Naive thymus-derived CD4-positive, alpha-beta T cell (primary cell): ENCODE measurements at places on chromosomes 6 and 20. TPM values are rescaled to one million over a fixed set of nuclear protein-coding genes. Genes with fewer than 3 reads are reported as not detected.

- no peaks in the 10 kb centered on the region for H3K4me1 ChIP-seq
- H3K36me3 ChIP-seq: no peaks in the 10 kb centered on the region
- no peak overlapping the region for H3K4me3 ChIP-seq
- H3K27me3 ChIP-seq: no peaks in the 10 kb centered on the region
- no peak overlapping the region for H3K27ac ChIP-seq
Observed at GRCh38 chr6:25175196-25175595, 104.0 kb upstream of the CARMIL1 start.

The RNF182 gene
- total RNA-seq: not detected

GRCh38 chr6:34656378-34657036 lies 40.1 kb downstream of the ILRUN start:
- peak overlapping the region; percentile 72 for H3K27ac ChIP-seq
- peaks cover 17% of the 10 kb centered on the region for H3K4me1 ChIP-seq
- no peak for DNase-seq
- peak overlapping the region; percentile 55 for H3K4me3 ChIP-seq

DNA sequence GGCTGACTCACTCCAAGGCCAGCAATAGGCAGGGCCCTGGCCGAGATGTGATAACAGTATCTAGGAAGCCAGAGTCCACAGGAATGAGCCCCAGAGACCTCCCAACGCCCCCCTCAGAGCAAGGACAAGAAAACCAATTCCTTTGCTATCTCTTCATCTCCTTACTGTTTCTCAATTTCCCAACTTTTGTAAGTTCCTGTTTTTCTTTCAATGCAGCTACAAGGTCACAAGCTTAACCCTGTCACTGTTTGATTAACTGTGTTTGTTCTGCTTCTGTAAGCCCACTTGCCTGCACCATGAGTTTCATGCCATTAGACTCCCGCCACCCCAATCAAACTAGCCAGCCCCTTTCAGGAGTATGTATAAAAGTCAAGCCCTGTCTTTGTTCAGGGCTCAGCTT lies 3.5 kb downstream of the FKBP1C start:
- H3K27ac ChIP-seq: no peak overlapping the region
- H3K4me3 ChIP-seq: no peak overlapping the region
- no peaks in the 10 kb centered on the region for H3K4me1 ChIP-seq
- H3K36me3 ChIP-seq: no peaks in the 10 kb centered on the region
- H3K27me3 ChIP-seq: no peaks in the 10 kb centered on the region

- no peak overlapping the region for H3K4me3 ChIP-seq
- no peaks in the 10 kb centered on the region for H3K36me3 ChIP-seq
- DNase-seq: no peak
Observed at GRCh38 chr6:143695130-143695968, 17.6 kb downstream of the PHACTR2 start.

DNA sequence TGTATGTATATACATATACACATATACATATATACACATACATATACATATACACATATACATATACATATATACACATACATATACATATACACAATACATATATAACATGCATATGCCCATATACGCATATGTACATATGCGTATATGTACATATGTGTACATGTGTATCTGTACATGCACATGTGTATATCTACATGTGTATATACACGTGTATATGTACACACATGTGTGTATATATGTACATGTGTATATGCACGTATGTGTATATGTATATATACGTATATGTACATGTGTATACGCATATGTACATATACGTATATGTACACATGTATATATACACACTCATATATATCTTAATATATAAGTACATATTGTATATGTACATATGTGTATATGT lies 60.3 kb downstream of the RGS17 start:
- H3K4me3 ChIP-seq: no peak overlapping the region
- H3K4me1 ChIP-seq: no peaks in the 10 kb centered on the region
- DNase-seq: no peak
- no peak overlapping the region for H3K27ac ChIP-seq

The KCNK16 gene
- total RNA-seq: not detected

GRCh38 chr6:28633445-28634215 lies 107.9 kb downstream of the GPX5 start:
- H3K27ac ChIP-seq: no peak overlapping the region
- H3K36me3 ChIP-seq: no peaks in the 10 kb centered on the region
- H3K27me3 ChIP-seq: peaks cover 20% of the 10 kb centered on the region
- H3K4me3 ChIP-seq: no peak overlapping the region
- peaks cover 3% of the 10 kb centered on the region for H3K4me1 ChIP-seq
- DNase-seq: no peak

DNA sequence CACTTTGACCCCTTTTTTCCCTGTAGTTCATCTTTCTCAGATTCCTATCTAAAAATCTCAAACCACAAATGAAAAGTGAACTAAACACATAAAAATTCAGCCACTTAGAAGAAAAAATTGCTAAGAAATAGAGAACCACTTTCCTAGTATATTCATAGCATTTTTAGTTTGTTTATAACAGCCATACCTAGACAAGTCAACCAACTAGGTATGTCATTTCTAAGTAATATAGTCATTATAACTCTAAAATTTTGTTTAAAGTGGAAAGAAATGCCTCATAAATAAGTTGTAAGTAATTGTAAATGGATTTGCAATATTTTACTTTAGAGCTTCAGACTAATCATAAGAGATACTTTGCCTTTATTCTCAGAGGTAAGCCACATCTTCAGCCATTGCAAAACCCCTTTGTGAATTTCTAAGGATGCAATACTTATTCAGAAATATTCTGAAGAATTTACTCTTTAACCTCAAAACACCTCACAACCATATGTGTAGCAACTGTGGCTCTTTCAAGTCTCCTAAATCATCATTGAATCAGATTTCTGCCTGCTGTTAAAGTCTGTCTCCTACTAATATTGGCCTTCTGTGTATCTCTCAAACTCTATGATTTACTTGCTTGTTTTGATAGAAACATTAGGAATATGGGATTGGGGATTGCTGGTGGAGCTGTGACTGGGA lies 6.9 kb upstream of the SUMO4 start:
- H3K27ac ChIP-seq: no peak overlapping the region
- no peak overlapping the region for H3K4me3 ChIP-seq
- no peak for DNase-seq
- H3K27me3 ChIP-seq: no peaks in the 10 kb centered on the region
- peaks cover 7% of the 10 kb centered on the region for H3K4me1 ChIP-seq

The SYNDIG1 gene
- total RNA-seq: not detected

DNA sequence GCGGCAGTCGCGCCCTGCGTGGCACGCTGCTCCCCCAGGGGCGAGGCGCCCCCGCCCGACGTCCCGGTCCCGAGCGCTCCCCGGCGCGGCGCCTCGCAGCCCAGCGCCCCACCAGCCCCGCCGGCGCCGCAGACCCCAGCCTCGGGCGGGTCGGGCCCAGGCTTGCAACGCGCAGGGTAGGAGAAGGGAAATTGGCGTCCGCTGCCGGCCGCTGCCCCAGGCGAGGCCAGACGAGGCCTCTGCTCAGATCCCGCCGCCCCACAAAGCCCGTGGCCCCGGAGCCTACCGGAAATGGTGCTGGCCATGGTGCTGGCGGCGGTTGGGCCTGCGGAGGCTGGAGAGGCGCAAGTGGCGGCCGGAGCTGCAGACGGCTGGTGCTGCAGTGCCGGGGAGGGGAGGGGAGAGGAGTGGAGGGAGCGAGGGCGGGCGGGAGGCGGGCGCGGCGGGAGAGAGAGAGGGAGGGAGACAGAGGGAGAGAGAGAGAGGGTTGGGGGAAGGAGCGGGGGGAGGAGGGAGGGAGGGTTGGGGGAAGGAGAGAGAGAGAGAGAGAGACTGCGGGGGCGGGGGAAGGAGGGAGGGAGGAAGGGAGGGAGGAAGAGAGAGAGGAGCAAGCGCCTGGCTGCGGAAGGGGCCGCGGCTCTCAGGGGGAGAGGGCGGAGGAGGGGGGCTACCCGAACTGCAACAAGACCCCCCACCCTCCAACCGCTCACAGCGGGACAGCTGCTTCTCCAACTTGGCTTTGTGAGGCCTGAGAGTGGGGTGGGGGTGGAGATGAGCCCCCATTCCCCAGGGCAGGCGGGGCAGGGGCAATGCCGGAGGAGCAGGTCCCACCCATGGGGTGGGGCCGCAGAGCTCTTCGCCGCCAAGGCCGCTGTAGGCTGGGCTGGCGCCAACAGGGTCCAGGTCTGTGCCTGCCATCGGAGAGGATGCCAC lies at the start of gene STMN3:
Gene STMN3 (minus strand): TSS at position 384 of the 933 bp plus-strand sequence. CDS start 79 bp downstream, at position 305.
- H3K4me3 ChIP-seq: peak within 1 kb of the TSS; percentile 70
- H3K27me3 ChIP-seq: no peaks in the 10 kb centered on the region
- peak within 1 kb of the TSS; percentile 60 for H3K27ac ChIP-seq
- peak; percentile 63 for DNase-seq
- H3K36me3 ChIP-seq: peaks cover 12% of the 10 kb centered on the region

DNA sequence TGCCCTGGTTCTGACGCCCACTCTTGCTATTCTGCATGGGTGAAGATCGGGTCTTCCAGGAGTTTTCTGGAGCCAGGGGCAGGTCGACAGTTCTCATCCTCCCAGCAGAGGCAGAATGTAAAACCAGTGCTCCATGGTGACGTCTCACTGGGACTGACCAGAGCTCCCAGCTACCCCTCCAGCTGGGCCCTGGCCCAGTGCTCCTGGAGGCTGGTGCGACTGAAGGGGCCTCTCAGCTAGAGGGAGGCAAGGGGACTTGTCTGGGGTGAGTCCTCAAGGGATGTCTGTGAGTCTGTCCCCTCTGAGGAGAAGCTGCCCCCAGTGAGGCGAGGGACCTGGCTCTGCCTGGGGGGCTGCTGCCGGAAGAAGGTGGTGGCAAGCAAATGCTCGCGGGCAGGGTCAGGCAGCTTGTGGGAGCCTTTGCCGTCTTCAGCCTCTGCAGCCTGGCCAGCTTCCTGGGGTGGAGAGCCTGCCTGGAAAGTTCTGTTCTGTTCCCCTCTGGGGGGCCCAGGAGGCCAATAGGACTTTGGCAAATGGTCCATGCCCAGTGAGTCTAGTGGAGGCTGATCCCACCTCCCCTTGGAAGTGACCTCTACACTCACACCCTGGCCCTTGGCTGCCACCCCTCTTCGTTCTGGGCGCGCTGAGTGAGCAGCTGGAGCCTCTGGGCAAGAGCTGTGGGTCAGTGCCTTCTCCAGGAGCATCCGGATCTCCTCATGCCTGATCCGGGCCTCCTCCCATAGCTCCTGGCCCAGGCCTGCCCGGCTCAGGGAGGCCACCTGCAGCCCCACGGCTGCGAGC lies 47.5 kb downstream of the KIAA1755 start:
- no peak for DNase-seq
- H3K27ac ChIP-seq: no peak overlapping the region
- H3K36me3 ChIP-seq: no peaks in the 10 kb centered on the region
- H3K4me3 ChIP-seq: no peak overlapping the region

DNA sequence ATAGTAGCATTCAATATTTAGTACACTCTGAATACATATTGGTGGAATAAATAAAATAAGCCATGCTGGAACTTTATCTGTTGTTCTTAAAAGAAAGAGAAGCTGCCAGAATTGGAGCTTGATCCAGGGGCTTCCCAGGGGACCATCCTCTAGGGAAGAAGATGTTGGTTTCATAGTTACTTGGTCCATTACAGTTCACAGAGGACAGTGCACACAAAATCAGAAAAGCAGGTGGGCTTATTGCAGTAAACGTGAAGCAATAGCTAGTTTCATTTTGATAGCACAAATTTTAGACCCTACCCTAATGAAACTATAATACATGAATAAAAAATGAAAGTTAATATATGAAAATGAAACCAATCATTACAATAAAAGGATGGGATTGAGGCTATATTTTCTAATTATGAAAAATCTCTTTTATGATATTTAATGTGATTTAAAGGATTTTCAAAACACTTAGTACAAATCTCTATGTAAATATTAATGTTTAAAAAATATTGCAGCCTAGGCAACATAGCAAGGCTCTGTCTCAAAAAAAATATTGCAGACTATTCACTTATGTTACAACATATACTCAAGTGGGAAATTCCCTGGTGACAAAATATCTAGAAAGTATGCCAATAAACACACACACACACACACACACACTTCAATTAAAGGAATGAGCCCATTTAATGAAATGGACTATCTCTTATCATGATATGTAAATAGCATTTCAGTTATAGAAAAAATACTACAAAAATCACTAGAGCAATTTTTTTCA lies 227.0 kb upstream of the MARCKS start:
- H3K27ac ChIP-seq: no peak overlapping the region
- DNase-seq: no peak
- no peaks in the 10 kb centered on the region for H3K27me3 ChIP-seq
- H3K4me3 ChIP-seq: no peak overlapping the region

DNA sequence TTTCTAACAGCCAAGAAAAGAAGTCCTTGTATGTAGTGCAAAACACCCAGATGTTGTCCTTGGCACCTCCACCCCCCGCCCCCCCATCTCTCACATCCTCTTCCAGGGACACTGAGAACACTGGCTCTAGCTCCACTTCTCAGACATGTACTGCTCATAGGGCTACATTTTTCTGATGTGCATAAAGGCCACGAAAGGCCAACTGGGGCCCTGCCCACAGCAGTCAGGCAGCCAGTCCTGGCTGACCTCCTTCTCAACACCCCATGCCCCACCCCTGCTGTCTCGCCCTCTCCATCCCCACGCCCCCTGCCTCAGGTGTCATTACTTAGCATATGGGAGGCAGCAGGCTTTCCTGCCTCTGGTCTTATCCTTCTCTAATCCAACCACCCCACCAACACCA lies 11.3 kb downstream of the GABRR1 start:
- no peaks in the 10 kb centered on the region for H3K4me1 ChIP-seq
- H3K4me3 ChIP-seq: no peak overlapping the region
- H3K36me3 ChIP-seq: no peaks in the 10 kb centered on the region
- no peaks in the 10 kb centered on the region for H3K27me3 ChIP-seq
- no peak for DNase-seq

The ABCC10 gene
- 74.6 TPM for total RNA-seq

DNA sequence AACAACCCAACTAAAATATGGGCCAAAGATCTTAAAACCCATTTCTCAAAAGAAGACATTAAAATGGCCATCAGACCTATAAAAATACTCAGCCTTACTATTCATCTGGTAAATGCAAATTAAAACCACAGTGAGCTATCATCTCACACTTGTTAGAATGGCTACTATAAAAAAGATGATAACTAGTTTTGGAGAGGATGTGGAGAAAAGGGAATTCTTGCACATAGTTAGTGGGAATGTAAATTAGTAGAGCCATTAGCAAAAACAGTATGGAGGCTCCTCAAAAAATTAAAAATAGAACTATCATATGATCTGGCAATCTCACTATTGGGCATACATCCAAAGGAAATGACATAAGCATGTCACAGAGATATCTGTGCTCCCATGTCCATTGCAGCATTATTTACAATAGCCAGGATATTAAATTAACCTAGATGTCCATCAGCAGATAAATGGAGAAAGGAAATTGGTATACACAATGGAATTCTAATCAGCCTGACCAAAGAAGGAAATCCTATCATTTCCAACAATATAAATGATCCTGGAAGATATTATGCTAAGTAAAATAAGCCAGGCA lies 2.9 kb downstream of the SIRPB1 start:
- no peak overlapping the region for H3K27ac ChIP-seq
- H3K4me1 ChIP-seq: peaks cover 21% of the 10 kb centered on the region
- no peak for DNase-seq
- H3K27me3 ChIP-seq: no peaks in the 10 kb centered on the region
- H3K4me3 ChIP-seq: no peak overlapping the region

- no peak overlapping the region for H3K27ac ChIP-seq
- no peaks in the 10 kb centered on the region for H3K36me3 ChIP-seq
- no peak for DNase-seq
- no peaks in the 10 kb centered on the region for H3K4me1 ChIP-seq
- H3K27me3 ChIP-seq: no peaks in the 10 kb centered on the region
- H3K4me3 ChIP-seq: no peak overlapping the region
Observed at GRCh38 chr6:71446470-71446869, 157.9 kb downstream of the OGFRL1 start.
